Diencephalon (tissue), 1 donor: ENCODE measurements at places on chromosomes 3 and 15. TPM values are rescaled to one million over a fixed set of nuclear protein-coding genes. Genes with fewer than 3 reads are reported as not detected.

ONECUT1 gene
- total RNA-seq = 4.6 TPM

TRPC1 gene
- 95.3 TPM for total RNA-seq

GLCE gene
- 59.1 TPM for total RNA-seq

IL5RA gene
- total RNA-seq = 11.1 TPM

CAND2 gene
- 16.8 TPM for total RNA-seq

NFKBIZ gene
- 4.6 TPM for total RNA-seq

NME9 gene
- 6.9 TPM for total RNA-seq

TMEM207 gene
- not detected for total RNA-seq

SCAPER gene
- 61.8 TPM for total RNA-seq

CPNE4 gene
- 51.4 TPM for total RNA-seq
